ENCODE measurements at places on chromosomes 12 and 14.
A peak's percentile ranks its signal among the peaks of the same experiment; 100 is the strongest.

DNA sequence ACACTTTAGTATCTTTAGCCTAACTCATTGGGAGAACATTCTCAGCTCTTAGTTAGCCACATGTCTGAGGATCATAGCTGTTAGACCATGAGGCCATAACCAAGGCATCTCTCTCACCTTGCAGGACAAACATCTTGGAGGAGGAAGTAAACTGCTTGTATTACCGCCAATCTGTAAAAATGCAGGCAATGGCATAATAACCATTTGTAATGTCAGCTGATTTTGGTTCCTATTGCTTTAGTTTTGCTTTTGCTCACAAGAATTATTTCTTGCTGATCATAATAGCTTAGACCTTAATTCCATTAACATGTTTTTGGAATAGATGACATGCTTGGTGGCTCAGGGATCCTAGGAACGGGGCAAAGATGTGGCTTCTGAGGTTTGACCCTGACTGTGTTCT, 16.4 kb upstream of the GSG1 start:
- DNase-seq = no peak

- DNase-seq = no peak
These were observed 4.0 kb downstream of the MIPOL1 start for GRCh38 chr14:37201724-37202123.

- DNase-seq = no peak
These were observed 10.5 kb downstream of the AKT1 start for GRCh38 chr14:104784846-104785707.

GRCh38 chr12:121543786-121544185, 37.0 kb downstream of the KDM2B start:
- no peak for DNase-seq

DNA sequence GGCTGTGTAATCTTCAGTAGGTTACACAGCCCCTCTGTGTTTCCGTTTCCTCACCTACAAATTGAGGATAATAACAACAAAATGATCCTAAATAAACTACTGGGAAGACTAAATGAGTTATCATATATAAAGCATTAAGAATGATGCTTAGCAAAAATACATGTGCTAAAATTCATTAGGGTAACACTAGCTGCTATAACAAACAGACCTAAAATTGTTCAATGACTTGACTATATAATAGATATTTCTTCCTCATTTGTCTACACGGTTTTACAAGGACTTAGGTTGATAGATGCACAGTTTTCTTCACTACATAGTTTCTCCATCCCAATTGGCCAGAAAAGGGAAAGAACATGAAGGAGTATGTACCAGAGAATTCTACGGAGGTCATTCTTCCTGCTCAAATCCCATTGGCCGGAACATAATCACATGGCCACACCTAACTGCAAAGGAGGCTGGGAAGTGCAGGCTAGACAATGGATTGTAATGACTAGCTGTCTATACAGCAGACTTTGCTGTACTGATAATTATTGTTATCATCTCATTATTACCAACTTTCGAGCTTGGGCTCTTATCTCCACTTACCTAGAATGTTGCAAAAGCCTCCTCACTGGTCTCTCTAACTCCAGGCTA, 223.5 kb upstream of the NUDT4 start:
- DNase-seq = no peak

GRCh38 chr12:103691063-103691462, 104.0 kb downstream of the STAB2 start:
- no peak for DNase-seq

GRCh38 chr14:45073231-45073879, 10.6 kb upstream of the PRPF39 start:
- DNase-seq = no peak

DNA sequence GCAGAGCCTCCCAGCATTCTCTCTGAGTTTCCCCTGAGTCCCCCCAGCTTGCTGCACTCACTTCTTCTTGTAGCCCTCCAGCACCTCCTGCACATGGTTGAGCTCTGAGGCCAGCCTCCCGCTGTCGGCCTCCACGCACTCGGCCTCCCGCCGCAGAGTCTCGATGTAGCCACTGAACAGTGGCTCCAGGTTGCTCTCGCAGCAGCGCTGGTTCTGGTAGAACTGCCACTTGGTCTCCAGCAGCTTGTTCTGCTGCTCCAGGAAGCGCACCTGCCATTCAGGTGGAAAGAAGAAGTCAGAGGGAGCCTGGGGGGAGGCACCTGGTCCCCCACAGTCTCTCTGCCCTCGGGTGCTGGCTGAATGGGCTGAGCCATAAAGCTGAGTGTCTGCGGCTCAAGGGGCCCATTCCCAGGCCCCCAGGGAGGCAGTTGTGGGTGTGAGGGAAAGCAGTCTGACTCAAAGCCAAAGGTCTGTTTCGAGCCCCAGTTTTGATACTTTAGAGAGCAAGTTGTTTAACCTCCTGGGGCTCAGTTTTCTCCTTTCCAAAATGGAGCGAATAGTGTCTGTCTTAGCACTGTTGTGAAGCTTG, 2.3 kb downstream of the KRT85 start:
- no peak for DNase-seq

DNA sequence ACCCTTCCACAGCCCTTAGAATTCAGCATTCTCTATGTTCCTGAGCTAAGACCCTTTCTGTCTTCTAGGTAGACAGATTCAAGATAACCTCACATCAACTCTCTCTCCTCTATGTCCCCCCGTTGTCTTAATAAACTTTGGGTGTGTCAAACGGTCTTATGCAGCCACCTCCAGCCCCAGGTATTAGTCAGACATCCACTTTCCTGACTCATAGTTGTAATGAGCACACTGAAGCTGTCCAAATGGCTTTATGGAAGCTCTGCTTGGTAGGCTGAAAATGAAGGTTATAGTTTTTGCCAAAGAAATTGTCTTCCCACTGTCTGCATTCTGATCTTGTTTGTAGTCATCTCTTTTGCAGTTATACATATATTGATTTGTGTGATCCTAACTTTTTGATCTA, 482.0 kb downstream of the RMST start:
- no peak for DNase-seq

DNA sequence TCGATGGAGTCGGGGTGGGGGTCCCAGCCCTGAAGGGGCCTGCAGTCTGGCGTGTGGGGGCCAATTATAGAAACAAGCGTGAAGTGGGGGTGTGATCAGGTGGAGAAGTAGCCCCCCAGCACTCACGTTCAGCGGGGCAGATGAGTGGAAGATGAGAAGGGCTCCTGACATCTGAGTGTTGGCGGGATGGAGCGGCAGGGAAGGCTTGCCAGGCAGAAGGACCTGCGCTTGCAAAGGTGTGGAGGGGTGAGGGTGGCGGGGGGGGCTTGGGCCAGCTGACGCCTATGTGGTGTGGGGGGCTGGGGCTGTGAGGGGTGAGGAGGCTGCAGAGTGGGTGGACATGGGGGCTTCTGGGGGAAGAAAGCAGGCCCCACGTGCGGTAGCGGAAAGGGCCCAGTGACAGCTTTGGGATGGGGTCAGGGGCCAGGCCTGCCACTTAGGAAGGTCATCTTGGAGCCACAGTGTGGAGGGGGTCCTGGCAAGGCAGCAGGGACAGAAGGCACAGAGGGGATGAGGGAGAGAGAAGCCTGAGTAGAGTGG, 22.2 kb upstream of the BEGAIN start:
- DNase-seq = no peak

- DNase-seq = no peak
These were observed 101.2 kb downstream of the AKAP6 start for GRCh38 chr14:32430326-32430725.

DNA sequence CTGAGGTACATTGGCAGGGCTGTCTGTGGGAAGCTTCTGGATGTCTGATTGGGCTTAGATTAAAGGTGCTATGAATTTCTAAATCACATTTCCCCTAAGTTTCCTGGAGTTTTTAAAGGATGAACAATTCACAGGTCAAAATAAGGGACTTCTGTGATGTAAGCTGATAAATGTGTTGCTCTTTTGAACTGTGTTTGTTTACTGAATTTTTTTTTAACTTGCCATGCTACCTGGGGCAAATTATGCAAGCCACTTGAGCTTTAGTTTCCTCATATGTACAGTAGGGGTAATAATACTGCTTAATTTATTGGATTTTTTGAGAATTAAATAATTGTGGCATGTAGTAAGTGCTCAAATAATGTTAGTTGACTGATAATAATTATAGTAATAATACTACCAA, 52.8 kb upstream of the CCDC91 start:
- no peak for DNase-seq

- peak; percentile 9 for DNase-seq
These were observed 91.8 kb downstream of the EML1 start for GRCh38 chr14:99884834-99885648.

GRCh38 chr12:65139389-65139788, 18.3 kb upstream of the WIF1 start:
- no peak for DNase-seq

DNA sequence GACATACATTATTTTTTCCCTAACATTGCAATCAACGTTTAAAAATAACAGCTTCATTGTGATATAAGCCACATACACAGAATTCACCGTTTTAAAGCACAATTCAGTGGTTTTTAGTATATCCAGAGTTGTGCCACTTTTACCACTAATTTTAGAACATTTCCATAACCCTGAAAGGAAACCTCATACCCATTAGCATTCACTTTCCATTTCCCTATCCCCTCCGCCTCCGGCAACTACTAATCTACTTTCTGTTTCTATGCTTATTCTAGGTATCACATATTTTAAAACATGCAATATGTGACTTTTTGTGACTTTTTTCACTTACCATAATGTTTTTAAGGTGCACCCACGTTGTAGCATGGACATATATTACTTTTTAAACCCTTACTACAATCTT, 55.6 kb upstream of the ISM2 start:
- no peak for DNase-seq

GRCh38 chr12:52585946-52586345, 12.3 kb upstream of the KRT74 start:
- DNase-seq = peak; percentile 45

DNA sequence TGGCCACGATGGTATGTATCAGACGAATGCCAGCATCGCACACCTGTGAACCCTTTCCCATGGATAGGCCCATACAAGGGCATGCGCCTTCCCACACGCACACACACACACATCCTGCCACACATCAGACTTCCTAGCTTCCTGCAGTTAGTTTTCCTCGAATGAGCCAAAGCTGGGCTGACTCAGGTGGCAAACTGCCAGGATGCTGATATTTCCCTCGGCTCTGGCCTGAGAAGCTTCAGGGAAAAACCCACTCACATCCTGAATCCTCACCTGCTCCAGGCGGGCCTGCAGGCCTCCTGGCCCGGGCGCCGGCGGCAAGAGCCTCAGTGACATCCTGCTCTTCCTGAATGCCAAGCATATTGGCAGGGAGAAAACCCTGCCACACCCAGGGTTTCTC, 22.4 kb downstream of the CALM1 start:
- no peak for DNase-seq

- DNase-seq = no peak
These were observed 4.2 kb downstream of the DAZAP2 start for GRCh38 chr12:51242876-51243275.

- DNase-seq = no peak
These were observed 20.6 kb upstream of the PYGL start for GRCh38 chr14:50964683-50965390.

GRCh38 chr14:32900547-32900946, 38.1 kb upstream of the NPAS3 start:
- no peak for DNase-seq

DNA sequence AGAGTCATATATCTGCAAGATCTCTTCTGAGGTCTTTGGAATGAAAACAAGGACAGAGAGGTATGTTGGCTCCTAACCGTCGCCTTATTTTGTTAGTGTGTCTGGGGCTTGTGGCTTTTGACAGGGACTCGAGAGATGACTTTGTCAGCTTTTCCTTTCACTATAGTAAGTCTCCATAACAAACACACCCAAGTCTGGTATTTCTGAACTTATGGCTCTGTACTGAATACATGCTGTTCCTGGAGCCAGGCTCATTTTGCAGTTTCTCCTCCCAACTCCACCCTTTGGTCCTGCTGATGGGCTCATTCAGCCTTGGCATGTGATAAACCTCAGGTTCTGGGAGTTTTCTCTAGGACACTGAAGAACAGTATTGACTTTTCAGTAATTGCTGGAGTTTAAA, 27.7 kb upstream of the TMED10 start:
- no peak for DNase-seq

- DNase-seq = no peak
These were observed 10.9 kb upstream of the IL26 start for GRCh38 chr12:68236421-68237059.

GRCh38 chr14:67581643-67582042, 18.4 kb downstream of the PIGH start:
- no peak for DNase-seq

DNA sequence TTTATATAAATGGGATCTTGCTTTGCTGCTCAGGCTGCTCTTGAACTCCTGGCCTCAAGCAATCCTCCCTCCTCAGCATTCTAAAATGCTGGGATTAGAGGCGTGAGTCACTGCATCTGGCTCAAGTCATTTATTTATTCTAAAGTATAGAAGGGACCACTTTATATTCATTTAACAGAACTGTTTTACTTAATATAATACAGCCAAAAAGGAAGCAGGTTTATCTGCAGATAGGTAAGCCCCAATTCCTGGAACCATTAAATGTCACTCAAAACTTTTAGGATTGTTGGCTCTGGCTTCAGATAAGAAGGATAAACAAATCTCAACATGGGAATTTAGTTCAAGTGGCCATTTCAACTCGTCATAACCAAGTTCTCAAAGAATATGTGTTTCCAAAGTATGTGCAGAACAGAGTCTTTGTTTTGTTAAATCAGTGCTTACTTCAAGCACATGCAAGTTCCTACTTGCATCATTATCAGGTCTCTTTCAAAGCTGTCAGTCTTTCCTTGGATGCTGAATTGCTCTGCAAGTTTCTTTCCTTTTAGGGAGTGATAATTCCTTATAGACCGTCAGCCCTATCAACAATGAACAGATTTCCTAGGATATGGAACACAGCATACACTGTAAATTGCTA, 60.4 kb downstream of the KITLG start:
- no peak for DNase-seq

- no peak for DNase-seq
These were observed 236.7 kb downstream of the MDGA2 start for GRCh38 chr14:47438650-47439140.

DNA sequence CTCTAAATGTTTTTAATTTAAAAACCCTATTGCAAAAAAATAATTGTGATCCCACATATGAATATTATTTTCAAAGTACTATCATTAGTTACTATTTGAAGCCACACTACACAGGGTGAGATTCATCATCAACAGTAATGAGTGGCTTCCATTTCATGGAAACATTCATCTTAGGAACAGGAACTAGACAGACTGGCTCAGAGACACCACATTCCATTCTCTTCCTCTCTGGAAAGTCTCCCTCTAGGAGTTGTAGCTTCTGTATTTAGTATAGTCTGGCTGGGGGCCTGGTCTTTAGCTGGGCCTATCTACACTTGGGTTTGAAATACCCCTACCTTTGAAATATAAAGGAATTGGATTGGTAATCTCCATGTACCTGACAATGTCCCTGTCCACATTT, 6.2 kb upstream of the VDR start:
- DNase-seq = no peak

GRCh38 chr12:30145684-30146032, 361.9 kb upstream of the TMTC1 start:
- no peak for DNase-seq

GRCh38 chr14:57987051-57987450, 121.2 kb upstream of the SLC35F4 start:
- DNase-seq = no peak

All from effector CD4-positive, alpha-beta T cell (primary cell).